HCT116 (cell line): ENCODE measurements at places on chromosomes 7 and 10. TPM values are rescaled to one million over a fixed set of nuclear protein-coding genes. Genes with fewer than 3 reads are reported as not detected.

DNA sequence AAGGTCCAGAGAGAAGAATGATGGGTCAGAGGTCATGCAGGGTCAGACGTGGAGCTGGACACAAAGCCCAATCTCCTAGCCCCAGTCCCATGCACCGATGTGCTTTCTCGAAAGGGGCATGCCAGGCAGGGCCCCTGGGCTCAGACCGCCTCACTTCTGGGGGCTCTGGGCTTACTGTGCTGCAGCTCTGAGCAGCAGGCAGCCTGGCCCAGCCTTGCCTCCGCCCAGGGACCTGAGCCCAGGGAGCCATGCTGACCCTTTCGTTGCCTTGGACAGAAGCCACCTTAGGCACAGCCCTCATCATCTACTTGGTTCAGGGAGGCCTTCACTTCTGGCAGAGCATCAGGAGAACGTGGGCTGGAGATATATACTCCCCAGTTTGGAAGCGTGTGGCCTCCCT, 161.2 kb downstream of the GRK5 start:
- H3K27ac ChIP-seq = no peak overlapping the region
- H3K27me3 ChIP-seq = no peaks in the 10 kb centered on the region
- H3K36me3 ChIP-seq = no peaks in the 10 kb centered on the region
- no peaks in the 10 kb centered on the region for H3K4me1 ChIP-seq

DNA sequence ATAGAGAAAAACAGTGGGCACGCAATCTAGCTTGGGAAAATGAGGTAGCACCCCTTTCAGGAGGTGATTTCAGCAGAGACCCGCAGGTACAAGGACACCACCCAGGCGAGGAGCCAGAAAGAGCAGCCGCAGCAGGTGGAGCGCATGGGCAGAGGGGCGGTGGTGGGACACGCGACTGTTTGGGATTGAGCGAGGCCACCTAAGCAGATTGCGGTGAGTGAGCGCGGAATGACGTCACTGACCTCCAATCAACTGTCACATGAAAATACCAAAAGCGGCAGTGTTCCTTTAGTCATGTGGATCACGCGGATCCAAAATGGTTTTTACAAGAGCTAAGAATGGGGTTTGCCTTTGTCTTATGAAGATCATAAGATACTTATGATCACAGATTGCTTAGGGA, 40.2 kb upstream of the SLC26A3 start:
- no peaks in the 10 kb centered on the region for H3K27me3 ChIP-seq
- no peaks in the 10 kb centered on the region for H3K36me3 ChIP-seq
- no peaks in the 10 kb centered on the region for H3K4me1 ChIP-seq
- no peak for DNase-seq
- H3K27ac ChIP-seq = no peak overlapping the region

- no peak for DNase-seq
- H3K27ac ChIP-seq = no peak overlapping the region
- H3K4me3 ChIP-seq = no peak overlapping the region
- H3K4me1 ChIP-seq = no peaks in the 10 kb centered on the region
- no peaks in the 10 kb centered on the region for H3K27me3 ChIP-seq
Measured at GRCh38 chr10:108393089-108393488, 1228.6 kb upstream of the SORCS1 start.

GRCh38 chr7:80264769-80265495, 130.3 kb downstream of the GNAI1 start:
- H3K4me3 ChIP-seq = no peak overlapping the region
- H3K27ac ChIP-seq = no peak overlapping the region
- H3K4me1 ChIP-seq = no peaks in the 10 kb centered on the region
- no peak for DNase-seq

- H3K4me1 ChIP-seq = no peaks in the 10 kb centered on the region
- H3K27me3 ChIP-seq = no peaks in the 10 kb centered on the region
- H3K27ac ChIP-seq = no peak overlapping the region
- H3K4me3 ChIP-seq = no peak overlapping the region
- no peaks in the 10 kb centered on the region for H3K36me3 ChIP-seq
Measured at GRCh38 chr7:50739744-50740435, 42.8 kb downstream of the GRB10 start.

DNA sequence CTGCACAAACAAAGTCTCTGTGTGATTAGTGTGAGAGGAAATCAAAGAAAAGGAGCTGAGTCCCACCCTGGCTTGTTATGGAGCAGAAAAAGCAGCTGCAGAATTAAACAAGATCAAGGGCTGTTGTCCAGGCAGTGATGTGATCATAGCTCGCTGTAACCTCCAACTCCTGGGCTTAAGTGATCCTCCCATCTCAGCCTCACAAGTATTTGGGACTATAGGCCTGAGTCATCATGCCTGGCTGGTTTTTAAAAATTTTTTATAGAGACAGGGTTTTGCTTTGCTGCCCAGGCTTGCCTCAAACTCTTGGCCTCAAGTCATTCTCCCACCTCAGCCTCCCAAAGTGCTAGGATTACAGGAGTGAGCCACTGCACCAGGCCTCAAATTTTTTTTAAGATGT, 88.9 kb downstream of the IPMK start:
- H3K27me3 ChIP-seq = no peaks in the 10 kb centered on the region
- no peak overlapping the region for H3K4me3 ChIP-seq
- H3K4me1 ChIP-seq = no peaks in the 10 kb centered on the region
- H3K36me3 ChIP-seq = no peaks in the 10 kb centered on the region

SPRN gene
- total RNA-seq = not detected

CTAGE4 gene
- total RNA-seq = 6.0 TPM

H2BK1 gene
- total RNA-seq = 0.69 TPM
